ENCODE measurements at places on chromosomes 7 and 10.

DNA sequence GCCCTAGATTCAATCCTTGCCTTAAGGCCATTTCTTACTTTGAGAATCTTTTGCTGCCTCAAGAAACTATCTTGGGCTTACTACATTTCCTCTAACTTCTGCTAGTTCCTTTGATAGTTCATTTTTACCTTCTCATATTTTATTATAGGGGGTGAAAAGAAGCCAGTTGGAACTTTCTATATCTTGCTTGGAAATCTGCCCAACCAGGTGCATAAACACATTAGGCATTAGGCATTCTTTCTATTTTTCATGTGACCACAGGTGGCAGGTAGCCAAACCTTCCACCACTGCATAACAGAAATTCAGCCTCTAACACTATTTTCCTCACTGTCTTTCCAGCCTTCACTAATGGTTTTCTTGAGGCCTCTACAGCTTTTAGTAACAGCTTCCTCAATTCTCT, 300.0 kb upstream of the SP8 start:
- no peaks in the 10 kb centered on the region for H3K27me3 ChIP-seq
- no peaks in the 10 kb centered on the region for H3K36me3 ChIP-seq
- H3K4me1 ChIP-seq = no peaks in the 10 kb centered on the region
- H3K27ac ChIP-seq = no peak overlapping the region
- DNase-seq = no peak

GRCh38 chr7:64557601-64558322, 5.1 kb downstream of the ZNF680 start:
- H3K4me1 ChIP-seq = no peaks in the 10 kb centered on the region
- no peaks in the 10 kb centered on the region for H3K36me3 ChIP-seq
- no peaks in the 10 kb centered on the region for H3K27me3 ChIP-seq
- H3K4me3 ChIP-seq = no peak overlapping the region

- H3K27me3 ChIP-seq = no peaks in the 10 kb centered on the region
- H3K4me1 ChIP-seq = no peaks in the 10 kb centered on the region
- H3K4me3 ChIP-seq = no peak overlapping the region
- no peak for DNase-seq
- H3K36me3 ChIP-seq = no peaks in the 10 kb centered on the region
- no peak overlapping the region for H3K27ac ChIP-seq
These were observed 190.9 kb downstream of the DNAJB6 start for GRCh38 chr7:157527686-157528085.

DNA sequence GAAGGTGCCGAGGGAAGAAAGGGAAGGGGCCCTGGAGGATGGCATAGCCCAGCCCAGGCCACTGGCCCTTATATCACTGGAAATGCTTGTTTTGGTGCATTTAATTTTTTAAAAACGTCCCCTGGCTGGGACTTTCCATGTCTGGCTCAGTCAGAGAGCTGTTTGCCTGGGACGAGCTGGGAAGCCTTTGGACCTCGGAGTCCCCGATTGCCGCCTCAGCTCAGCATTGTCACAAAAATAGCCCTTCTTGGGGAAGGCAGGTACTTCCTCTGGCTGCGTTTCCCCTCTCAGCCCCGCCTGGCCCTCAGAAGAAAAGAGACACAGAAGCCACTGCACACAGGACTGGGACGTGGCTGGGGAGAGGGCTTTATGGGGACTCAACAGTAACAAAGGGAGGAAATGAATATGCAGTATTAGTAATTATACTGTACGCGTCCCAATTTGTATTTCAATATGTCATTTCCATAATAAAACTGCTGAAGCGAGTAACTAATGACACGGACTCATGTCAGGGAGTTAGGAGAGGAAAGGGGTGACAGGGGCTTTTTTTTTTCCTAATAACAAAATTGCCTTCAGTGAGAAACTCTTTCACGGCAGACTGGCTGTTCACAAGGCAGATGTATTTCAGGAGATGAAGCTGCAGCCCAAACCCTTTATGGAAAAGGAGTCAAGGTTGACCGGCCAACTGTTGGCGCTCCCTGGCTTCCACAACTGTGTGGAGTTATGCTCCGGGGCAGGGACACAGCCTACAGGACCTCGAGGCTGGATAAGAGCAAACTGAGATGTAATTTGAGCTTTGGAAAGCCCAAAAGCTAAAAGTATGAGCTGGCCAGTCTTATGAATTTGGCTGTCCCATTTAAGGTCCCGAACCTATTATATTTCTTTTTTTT, 31.0 kb upstream of the MXI1 start:
- H3K4me1 ChIP-seq = peaks cover 1% of the 10 kb centered on the region
- H3K36me3 ChIP-seq = no peaks in the 10 kb centered on the region
- H3K27me3 ChIP-seq = peaks cover 17% of the 10 kb centered on the region
- no peak overlapping the region for H3K27ac ChIP-seq
- no peak overlapping the region for H3K4me3 ChIP-seq
- no peak for DNase-seq

DNA sequence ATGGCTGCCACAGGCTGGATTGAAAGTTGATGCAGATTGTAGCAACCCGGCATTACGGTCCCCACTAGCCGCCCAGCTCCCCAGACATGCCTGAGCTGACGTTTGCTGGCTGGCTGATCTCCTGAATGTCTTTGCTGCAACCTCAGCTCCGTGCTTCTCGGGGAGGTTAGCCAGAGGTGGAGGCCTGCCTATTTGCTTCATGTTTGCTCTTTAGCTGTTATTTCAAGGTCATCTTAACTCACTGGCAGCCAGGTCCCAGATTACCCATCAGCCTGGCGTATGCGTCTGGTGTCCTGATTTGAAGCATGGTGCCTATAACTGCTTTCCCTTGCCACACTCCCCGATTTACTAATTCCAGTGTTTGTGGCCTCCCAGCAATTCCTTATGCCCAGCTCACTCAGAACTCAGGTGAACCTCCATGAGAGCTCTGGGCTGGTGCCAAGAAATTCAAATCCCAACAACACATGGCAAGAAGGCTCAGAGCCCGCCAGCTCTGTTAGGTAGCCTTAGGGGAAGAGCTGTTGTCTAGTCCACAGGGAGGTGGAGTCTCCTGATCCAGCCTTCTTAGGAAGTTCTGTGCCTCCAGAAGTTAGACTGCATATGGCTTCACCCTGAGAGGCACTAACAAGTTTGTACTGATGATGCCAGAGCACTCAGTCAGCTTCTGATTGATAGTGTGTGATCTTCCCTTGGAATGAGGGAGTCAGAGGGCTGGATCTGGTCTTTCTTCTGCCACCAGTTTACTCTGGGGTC, 69.7 kb upstream of the EXOC4 start:
- H3K4me3 ChIP-seq = no peak overlapping the region
- DNase-seq = no peak
- 0 out of 2 replicates have a peak, but pooled peaks cover 4% of the 10 kb centered on the region for H3K4me1 ChIP-seq
- H3K36me3 ChIP-seq = no peaks in the 10 kb centered on the region

GRCh38 chr7:11239316-11239715, 265.6 kb downstream of the PHF14 start:
- peaks cover 3% of the 10 kb centered on the region for H3K4me1 ChIP-seq
- H3K4me3 ChIP-seq = no peak overlapping the region
- H3K36me3 ChIP-seq = no peaks in the 10 kb centered on the region
- no peak for DNase-seq
- H3K27ac ChIP-seq = no peak overlapping the region

Data from iPS DF 6.9 (cell line).